GM12878 (cell line): ENCODE measurements at places on chromosomes 6 and 20.
A peak's percentile ranks its signal among the peaks of the same experiment; 100 is the strongest.

GRCh38 chr6:156980515-156980914 lies 203.3 kb downstream of the ARID1B start:
- peaks cover 46% of the 10 kb centered on the region for H3K4me1 ChIP-seq
- H3K36me3 ChIP-seq, result 0 out of 2 replicates have a peak, but pooled peaks cover 3% of the 10 kb centered on the region
- H3K27me3 ChIP-seq, result no peaks in the 10 kb centered on the region

GRCh38 chr6:45590226-45590625 lies 212.5 kb upstream of the SUPT3H start:
- H3K27me3 ChIP-seq, result no peaks in the 10 kb centered on the region
- H3K36me3 ChIP-seq, result no peaks in the 10 kb centered on the region
- DNase-seq, result no peak
- no peak overlapping the region for H3K27ac ChIP-seq
- no peaks in the 10 kb centered on the region for H3K4me1 ChIP-seq
- no peak overlapping the region for H3K4me3 ChIP-seq

DNA sequence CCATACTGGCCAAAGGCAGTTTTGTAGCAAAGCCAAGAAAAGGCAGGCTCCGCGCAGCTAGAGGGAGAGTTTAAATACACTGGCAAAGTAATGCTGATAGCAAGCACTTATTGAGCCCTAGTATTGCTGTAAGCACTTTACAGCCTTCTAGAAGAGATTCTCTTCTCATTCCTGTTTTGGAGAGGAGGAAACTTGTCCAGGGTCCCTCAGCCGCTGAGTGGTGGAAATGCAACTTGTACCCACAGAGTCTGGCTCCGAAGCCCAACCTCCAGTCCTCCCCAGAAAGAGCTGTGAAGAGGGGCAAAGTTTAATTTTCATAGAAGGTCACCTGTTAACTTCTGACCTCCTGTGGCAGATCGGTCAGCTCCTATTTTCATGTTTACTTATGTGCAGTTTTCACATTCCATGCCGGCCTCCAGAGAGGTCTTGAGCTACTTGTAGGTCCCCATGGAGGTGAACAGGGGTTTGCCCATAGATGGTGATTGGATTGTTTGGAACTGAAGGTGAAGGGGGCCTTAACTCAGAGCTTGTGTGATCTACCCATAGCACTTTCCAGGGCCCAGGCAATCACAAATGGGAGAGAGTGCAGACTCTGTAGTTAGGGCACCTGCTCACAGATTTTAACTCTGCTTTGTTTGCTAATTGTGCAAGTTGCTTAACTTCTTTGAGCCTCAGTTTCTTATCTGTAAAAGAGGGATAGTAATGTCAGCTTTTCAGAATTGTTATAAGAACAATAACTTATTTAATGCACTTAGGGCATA lies 70.7 kb downstream of the LYRM2 start:
- H3K4me1 ChIP-seq, result no peaks in the 10 kb centered on the region
- H3K27me3 ChIP-seq, result no peaks in the 10 kb centered on the region
- H3K27ac ChIP-seq, result no peak overlapping the region
- H3K36me3 ChIP-seq, result no peaks in the 10 kb centered on the region
- no peak for DNase-seq

GRCh38 chr6:52641826-52642225 lies 29.1 kb upstream of the TMEM14A start:
- no peak overlapping the region for H3K4me3 ChIP-seq

GRCh38 chr6:123520217-123520616 lies 116.5 kb downstream of the TRDN start:
- H3K4me3 ChIP-seq, result no peak overlapping the region
- no peak for DNase-seq
- H3K36me3 ChIP-seq, result no peaks in the 10 kb centered on the region
- no peaks in the 10 kb centered on the region for H3K27me3 ChIP-seq
- H3K4me1 ChIP-seq, result no peaks in the 10 kb centered on the region

- DNase-seq, result no peak
- H3K27me3 ChIP-seq, result no peaks in the 10 kb centered on the region
- no peaks in the 10 kb centered on the region for H3K4me1 ChIP-seq
- no peak overlapping the region for H3K27ac ChIP-seq
- no peaks in the 10 kb centered on the region for H3K36me3 ChIP-seq
Observed at GRCh38 chr6:140001821-140002341, 627.4 kb upstream of the CITED2 start.

- no peaks in the 10 kb centered on the region for H3K36me3 ChIP-seq
- H3K4me1 ChIP-seq, result 0 out of 2 replicates have a peak, but pooled peaks cover 4% of the 10 kb centered on the region
- no peak for DNase-seq
- H3K27me3 ChIP-seq, result no peaks in the 10 kb centered on the region; the same call in 1 of the 2 replicates
- H3K4me3 ChIP-seq, result no peak overlapping the region
Observed at GRCh38 chr6:13212538-13212937, 115.8 kb downstream of the TBC1D7 start.

DNA sequence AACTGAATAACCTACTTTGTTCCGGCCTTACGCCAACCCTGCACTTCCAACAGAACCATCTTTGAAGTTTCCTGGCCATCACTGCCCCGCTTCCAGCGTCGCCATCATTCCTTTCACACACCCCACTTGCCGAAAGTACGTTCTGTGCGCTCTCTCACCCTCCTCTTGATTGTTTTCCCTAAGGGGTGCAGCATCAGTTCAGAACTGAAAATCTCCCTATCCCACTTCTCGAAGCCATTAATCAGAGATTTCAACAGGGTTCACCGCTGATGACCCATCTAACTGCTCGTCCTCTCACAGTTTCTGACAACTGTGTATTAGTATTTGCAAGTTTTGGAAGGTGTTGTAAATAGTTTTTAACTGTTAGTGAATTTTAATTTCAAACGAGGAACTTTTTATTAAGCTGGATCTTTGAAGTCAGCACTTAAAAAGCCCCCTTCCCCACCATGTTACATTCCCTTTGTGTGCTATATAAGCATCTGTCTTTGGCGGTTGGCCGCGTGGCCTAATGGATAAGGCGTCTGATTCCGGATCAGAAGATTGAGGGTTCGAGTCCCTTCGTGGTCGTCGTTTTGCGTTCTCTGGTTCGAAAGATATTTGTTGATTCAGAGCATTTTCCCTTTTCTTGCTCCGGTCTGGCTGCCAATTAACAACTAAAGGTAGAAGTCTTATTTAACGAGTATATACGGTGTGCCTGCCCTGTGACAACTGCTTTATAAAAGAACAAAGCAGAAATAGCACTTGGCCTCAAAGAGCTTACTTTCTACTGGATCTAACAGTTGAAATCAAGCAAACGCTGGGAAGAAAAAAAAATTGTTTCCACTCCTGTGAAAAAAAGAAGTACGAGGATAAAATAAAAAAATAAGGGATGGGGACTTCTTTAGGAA lies 42.6 kb downstream of the TRIM27 start:
- no peak for DNase-seq
- peak overlapping the region; percentile 69 for H3K4me3 ChIP-seq
- no peaks in the 10 kb centered on the region; the same call in 1 of the 2 replicates for H3K27me3 ChIP-seq
- H3K36me3 ChIP-seq, result no peaks in the 10 kb centered on the region

GRCh38 chr6:158787395-158787794 lies 31.8 kb downstream of the EZR start:
- no peaks in the 10 kb centered on the region for H3K27me3 ChIP-seq
- H3K4me1 ChIP-seq, result peaks cover 28% of the 10 kb centered on the region
- H3K27ac ChIP-seq, result no peak overlapping the region
- DNase-seq, result no peak
- H3K36me3 ChIP-seq, result peaks cover 64% of the 10 kb centered on the region

DNA sequence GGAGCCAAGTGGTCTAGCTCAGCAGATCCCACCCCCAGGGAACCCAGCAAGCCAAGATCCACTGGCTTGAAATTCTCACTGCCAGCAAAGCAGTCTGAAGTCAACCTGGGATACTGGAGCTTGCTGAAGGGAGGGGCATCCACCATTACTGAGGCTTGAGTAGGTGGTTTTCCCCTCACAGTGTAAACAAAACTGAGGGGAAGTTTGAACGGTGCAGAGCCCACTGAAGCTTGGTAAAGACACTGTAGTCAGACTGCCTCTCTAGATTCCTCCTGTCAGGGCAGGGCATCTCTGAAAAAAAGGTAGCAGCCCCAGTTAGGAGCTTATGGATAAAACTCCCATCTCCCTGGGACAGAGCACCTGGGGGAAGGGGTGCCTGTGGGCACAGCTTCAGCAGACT lies 819.5 kb upstream of the EPHA7 start:
- no peaks in the 10 kb centered on the region for H3K4me1 ChIP-seq
- no peak overlapping the region for H3K4me3 ChIP-seq
- H3K27me3 ChIP-seq, result no peaks in the 10 kb centered on the region
- no peaks in the 10 kb centered on the region for H3K36me3 ChIP-seq
- no peak for DNase-seq

GRCh38 chr20:44435630-44436335 lies 39.9 kb upstream of the TTPAL start:
- no peak for DNase-seq
- no peaks in the 10 kb centered on the region for H3K27me3 ChIP-seq
- no peaks in the 10 kb centered on the region for H3K36me3 ChIP-seq
- no peak overlapping the region for H3K4me3 ChIP-seq
- no peaks in the 10 kb centered on the region for H3K4me1 ChIP-seq

- H3K27ac ChIP-seq, result no peak overlapping the region
- no peaks in the 10 kb centered on the region for H3K27me3 ChIP-seq
- no peak overlapping the region for H3K4me3 ChIP-seq
- H3K4me1 ChIP-seq, result no peaks in the 10 kb centered on the region
- no peaks in the 10 kb centered on the region for H3K36me3 ChIP-seq
- no peak for DNase-seq
Observed at GRCh38 chr20:38373231-38373867, 27.1 kb downstream of the LBP start.

DNA sequence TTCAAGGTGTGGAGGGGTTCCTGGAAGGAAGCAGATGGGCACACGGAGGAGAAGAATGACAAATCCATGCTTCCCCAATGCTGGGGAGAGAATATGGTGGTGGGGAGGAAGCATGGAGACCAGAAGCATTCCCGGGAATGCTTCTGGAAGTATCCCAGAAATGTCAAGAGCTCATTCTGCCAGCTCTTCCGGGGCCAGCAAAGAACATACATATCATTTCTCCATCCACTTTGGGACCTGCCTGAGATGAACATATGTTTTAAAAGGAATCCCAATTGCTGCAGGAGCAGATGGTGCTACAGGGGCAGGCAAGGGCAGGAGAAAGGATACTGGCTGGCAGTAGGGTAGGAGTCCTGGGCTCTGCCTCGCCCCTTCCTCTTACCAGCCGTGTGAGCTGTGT lies 37.9 kb upstream of the CCDC167 start:
- DNase-seq, result no peak
- no peaks in the 10 kb centered on the region for H3K27me3 ChIP-seq
- H3K27ac ChIP-seq, result no peak overlapping the region

- H3K27ac ChIP-seq, result no peak overlapping the region; the same call in 1 of the 2 replicates
- H3K36me3 ChIP-seq, result peaks cover 5% of the 10 kb centered on the region
- no peak for DNase-seq
Observed at GRCh38 chr6:37488476-37488875, 11.2 kb downstream of the CCDC167 start.
